ENCODE measurements at places on chromosomes 2 and 18. TPM values are rescaled to one million over a fixed set of nuclear protein-coding genes. Genes with fewer than 3 reads are reported as not detected.
A peak's percentile ranks its signal among the peaks of the same experiment; 100 is the strongest.

Gene TMEM185B
- 24.4 TPM for total RNA-seq

Gene RAD51AP2
- total RNA-seq: not detected

DNA sequence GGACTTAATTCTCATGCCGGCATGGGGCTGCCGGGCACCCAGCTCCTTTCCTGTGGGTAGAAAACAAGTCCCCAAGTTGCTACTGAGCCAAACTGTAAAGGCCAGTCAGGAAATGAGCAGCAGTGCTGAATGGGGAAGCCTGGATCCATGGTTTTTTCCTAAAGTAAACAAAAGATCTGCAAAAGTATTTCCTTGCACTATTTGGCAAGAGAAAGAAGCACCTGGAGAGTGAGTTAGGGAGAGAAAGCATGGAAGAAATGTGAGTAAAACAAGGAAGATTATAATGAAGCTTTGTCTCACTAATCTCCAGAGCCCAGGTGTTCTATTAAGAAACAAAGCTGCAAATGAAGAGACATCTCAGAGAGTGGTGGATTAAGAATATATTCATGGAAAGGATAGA is 117.6 kb downstream of the METTL8 start:
- no peak for DNase-seq

DNA sequence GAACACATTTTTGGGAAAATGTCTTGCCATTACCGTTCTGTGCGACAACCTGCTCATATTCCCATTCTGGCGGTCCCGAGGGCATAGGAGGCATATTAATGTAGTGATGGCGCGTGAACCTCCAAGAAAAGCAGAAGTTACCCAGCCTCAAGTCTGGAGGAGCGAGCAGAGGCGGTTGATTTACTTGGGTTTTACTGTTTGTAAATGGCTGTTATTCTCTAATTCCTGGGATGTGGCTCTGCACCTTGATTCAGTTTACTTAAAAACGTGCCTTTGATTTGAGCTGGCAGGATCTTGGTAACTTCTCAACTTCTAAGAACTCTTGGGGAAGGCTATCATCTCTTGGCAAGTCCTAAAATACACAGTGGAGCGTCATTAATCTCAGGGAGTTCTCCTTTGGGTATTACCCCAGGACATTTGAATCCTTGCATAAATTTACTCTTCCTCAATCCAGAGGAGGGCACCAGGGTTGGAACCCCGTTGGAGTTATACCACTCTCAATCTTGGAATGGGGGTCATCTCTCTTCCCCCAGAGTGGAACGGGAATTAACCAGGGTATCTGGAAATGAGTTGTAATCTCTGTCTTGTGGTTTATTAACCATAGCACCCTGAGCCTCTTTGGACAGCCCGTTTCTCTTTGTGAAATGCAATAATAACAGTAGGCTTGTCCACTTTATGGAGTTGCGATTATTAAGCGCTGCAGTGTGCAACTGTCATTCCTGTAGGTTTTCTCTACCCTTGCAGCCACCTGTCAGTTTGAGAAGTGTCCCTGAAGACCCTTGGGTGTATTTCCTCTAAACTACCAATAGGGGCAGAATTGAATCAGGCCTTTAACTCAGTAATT is 2.1 kb downstream of the HK2 start:
- DNase-seq: peak; percentile 80

GRCh38 chr2:109527079-109527478 is 86.7 kb downstream of the SEPTIN10 start:
- DNase-seq: no peak

DNA sequence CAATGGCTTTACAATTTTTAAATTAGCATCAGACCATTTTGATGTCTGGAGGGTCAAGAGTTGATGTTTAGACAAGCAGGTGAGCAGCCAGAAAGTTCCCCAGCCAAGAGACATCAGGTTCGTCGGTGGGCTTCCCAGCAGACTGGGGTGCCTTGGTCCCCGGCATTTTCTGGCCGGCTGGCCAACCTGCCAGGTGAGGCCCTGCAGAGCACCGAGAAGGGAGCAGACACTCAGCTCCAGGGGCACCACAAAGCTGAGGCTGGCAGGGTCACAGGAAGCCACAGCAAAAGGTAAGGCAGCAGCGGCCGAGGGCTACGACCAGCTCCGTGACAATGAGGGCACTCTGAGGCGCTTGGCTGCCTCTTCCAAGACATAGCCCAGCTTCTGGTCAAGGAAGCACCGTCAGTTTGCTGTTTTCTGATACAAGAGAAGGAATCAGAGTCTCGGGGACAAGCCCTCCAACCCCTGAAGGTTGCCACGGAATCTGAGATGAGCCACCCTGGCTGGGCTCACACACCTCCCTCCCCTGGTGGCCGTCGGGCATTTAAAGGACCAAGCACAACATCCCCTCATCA is 229.0 kb downstream of the MGAT5 start:
- no peak for DNase-seq

DNA sequence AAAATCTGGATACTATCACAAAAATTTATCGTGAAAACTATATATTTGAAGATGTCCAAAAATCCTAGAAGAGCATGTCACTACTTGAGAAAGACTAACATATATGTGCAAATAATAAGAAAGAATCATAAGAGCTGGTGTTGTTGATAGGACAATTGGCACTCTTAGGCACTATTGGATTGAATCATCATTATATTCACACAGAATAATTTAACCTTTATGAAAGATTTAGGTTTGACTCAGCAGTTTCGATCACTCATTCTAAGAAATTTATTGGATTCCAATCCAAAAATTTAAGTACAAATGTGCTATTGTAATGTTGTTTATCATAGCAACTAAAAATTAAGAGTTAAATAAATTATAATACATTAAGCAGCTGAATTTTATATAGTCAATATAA is 503.6 kb downstream of the SPAG16 start:
- DNase-seq: no peak
